Activated naive CD8-positive, alpha-beta T cell treated with anti-CD3 and anti-CD28 coated beads, Interleukin-2, amount 10 ng/mL, durations not matched to agents 7 days and 5 days (primary cell): ENCODE measurements at places on chromosomes 2 and 18.

DNA sequence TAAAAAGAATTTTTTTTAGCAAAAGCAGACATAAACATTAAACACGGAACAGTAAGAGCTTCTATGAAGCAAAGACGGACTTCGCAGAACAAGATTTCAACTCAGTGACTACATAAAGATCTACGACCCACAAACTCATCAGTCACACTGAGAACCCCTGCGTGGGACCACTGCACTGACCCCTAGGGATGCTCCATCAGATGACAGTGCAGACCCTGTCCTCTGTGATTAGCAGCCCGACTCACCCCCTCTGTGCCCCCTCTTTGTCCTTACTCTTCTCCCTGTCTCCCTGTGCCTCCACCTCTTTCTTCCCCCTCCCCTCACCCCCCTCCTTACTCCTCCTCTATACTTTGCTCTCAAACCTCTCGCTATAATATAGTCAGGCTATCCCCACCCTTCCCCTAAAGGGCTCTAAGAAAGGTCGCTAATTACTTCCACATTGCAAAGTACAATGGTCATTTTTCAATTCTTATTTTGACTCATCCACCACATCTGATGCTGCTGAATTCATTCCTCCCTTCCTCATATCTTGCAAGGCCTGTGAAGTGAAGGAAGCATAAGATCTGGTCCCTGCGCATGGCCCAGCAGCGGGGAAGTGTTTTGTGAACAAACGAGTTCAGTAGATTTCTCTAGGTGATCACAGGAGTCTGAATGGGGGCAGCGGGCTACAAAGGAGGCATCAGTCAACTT lies 89.3 kb downstream of the CABYR start:
- no peak for DNase-seq

GRCh38 chr2:180577567-180577966 lies 402.8 kb upstream of the UBE2E3 start:
- no peak for DNase-seq

DNA sequence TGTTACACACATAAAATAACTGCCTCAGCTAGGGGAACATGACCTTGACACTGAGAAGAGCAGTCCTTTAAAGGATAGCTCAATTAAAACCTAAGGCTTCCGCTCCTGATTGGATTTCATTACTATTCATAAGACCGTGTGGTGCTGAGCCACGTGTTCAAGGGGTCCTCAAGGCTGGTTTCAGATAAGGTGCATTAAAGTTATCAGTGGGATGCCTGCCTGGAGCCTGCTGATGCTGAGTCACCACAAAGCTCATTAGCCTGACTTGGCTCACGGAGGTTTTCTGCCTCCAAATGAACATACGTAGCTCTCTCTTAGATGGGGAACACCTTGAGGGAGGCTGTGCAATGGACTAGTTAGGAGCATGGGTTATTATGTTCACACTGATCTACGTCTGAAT lies 518.9 kb downstream of the TDRD15 start:
- no peak for DNase-seq

DNA sequence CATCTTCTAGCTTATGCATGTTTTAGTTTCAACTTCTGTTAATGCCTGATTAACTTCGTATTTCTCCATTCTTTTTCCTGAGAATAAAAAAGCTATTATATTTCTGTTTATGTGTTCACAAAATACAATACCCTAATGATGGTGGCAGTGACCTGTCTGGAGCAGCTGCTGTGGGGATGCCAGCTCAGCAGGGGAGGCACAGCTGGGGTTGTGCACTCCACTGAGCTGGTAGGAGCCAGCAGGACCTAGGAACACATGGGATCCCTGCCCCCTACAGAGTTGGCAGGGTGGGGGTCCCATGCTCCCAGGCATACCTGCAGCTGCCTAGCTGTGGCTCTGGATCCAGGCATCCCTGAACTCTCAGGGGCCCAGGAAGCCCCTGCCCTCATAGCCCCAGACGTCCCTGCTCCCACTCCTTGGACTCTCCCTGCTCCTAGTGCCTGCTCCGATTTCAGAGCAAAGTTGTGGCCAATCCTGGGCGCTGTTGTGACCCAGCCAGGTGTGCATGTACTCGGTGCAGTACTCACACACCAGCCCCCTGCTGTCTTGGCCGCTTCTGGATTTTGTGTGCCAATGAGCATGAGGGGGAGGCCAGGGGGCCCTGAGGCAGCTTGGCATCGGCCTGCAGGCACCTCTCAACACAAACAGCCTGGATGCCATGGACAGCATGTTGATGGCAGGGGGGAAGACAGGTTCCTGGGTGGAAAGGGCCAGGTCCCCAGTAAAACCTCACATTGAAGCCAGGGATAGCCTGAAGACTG lies 546.0 kb downstream of the ZNF804A start:
- DNase-seq, result no peak

DNA sequence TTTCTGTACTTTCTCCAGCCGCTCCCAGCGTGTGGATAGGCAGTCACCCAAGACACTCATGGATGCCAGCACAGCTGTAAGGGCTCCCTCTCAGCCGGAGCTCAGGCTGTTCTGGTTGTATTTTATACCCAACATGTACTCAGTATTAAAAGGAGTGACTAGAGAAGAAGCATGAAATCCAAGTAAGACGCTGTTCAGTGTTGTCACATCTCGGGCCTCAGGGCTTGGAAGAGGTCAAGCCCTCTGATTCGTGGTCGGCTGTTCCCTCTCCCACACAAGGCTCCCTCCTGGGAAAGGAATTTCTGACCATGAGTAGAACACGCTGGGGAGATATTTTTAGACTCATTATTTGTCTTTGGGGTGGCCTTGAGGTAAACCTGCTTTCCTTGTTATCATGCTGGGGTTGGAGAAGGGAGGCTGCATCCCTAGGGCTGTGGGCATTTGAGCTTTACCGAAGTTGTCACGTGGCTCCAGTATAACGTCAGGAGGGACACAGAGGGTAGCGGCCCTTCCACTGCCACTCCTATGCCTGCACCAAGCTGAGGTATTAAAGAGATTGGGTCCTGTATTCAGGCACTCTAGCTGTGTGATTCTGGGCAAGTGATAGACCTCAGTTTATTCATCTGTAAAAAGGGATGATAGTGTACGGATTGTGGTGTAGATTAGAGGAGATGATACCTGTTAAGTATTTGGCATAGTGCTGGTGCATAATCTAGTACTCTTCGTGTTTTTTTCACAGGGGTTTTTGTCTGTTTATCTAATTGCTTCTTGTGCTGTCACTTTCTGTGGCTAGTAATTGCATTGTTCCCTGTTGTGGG lies 34.1 kb downstream of the HK2 start:
- no peak for DNase-seq

- DNase-seq, result no peak
Observed at GRCh38 chr18:26462355-26462754, 86.0 kb downstream of the KCTD1 start.

DNA sequence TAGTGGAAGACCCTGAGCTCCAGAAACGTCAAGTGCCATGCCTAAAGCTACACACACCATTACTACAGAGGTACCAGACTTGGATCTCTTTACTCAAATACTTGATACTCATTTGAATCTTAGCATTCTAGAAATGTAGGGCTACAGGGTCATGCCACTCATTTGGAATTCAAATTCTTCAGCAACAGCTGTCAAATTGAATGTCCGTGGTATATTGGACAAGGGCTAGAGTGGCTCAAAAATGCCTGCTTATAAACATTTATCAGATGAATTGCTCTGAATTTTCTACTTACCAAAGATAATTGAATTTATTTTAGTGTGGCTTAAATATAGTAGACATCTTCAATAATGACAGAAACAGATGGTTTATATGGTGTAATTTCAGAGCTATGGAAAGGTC lies 669.7 kb downstream of the SLC4A3 start:
- no peak for DNase-seq

- no peak for DNase-seq
Observed at GRCh38 chr18:46429649-46430224, 227.3 kb downstream of the LOXHD1 start.

GRCh38 chr2:27902098-27902497 lies 11.6 kb downstream of the BABAM2 start:
- DNase-seq, result no peak

DNA sequence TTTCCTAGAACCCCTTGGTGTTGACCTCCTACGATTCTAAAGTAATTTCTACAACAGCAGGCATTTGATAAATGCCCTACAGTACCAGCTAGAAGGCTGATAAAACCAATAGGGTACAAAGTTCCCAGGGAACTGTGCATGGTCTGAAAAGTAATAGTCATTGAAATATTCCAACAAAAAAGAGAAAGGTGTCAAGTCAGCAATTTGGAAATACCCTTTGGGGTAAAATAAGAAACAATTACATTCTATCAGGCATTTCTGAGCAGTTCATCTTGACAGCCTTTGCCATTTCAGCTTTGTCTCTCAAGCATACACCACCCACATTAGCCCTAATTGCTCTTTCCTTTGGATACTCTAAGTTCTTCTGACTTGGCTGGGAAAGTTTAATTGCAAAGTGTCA lies 542.9 kb upstream of the DDX18 start:
- DNase-seq, result no peak

DNA sequence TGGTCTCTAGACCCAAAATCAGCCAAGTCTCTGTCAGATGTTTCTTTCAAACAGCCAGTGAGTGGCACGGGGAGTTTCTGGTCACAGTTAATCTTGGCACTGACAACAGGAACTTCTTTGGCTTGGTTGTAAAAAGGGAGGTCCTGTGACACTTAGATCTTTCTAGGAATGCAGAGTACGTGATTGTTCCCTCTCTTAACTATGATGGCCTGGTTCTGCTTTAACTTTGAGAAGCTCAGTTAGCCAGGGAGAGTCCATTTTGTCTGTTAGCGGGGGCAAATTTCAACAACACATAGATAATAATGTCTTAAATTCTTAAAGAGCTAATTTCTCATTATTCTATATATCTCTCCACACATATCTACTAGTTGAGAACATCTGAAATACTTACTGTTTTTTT lies 344.5 kb upstream of the LRRTM4 start:
- DNase-seq, result no peak

DNA sequence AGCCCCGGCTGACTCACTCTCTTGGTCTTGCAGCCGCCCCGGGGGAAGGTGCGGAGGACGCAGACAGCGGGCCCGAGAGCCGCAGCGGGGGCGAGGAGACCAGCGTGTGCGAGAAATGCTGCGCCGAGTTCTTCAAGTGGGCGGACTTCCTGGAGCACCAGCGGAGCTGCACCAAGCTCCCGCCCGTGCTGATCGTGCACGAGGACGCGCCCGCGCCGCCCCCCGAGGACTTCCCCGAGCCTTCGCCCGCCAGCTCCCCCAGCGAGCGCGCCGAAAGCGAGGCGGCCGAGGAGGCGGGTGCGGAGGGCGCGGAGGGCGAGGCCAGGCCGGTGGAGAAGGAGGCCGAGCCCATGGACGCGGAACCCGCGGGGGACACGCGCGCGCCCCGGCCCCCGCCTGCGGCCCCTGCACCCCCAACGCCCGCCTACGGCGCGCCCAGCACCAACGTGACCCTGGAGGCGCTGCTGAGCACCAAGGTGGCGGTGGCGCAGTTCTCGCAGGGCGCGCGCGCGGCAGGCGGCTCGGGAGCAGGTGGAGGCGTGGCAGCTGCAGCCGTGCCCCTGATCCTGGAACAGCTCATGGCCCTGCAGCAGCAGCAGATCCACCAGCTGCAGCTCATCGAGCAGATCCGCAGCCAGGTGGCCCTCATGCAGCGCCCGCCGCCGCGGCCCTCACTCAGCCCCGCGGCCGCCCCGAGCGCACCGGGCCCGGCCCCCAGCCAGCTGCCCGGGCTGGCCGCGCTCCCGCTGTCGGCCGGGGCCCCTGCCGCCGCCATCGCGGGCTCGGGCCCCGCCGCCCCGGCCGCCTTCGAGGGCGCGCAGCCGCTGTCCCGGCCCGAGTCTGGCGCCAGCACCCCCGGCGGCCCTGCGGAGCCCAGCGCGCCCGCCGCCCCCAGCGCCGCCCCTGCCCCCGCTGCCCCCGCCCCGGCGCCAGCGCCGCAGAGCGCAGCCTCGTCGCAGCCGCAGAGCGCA lies 12.7 kb downstream of the SALL3 start:
- DNase-seq, result no peak

DNA sequence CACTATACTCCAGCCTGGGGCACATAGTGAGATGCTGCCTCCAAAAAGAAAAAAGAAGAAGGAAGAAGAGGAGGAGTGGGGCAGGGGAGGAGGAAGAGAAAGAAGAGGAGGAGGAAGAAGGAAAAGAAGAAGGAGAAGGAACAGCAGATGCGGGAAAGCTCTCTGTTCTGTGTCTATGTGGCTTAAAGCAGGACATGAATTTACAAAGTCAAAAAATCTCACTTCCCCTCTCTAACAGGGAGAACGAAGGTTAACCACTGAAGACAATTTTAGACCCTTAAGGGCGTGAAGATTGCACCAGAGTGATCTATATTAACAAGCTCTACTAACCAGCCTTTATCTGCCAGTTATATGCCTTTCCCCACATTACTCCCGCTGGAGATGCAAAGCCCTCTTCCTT lies 258.9 kb downstream of the METTL4 start:
- DNase-seq, result no peak

- no peak for DNase-seq
Observed at GRCh38 chr2:185689906-185690539, 48.6 kb upstream of the FSIP2 start.

GRCh38 chr2:241980193-241980592 lies 110.7 kb downstream of the RTP5 start:
- no peak for DNase-seq

DNA sequence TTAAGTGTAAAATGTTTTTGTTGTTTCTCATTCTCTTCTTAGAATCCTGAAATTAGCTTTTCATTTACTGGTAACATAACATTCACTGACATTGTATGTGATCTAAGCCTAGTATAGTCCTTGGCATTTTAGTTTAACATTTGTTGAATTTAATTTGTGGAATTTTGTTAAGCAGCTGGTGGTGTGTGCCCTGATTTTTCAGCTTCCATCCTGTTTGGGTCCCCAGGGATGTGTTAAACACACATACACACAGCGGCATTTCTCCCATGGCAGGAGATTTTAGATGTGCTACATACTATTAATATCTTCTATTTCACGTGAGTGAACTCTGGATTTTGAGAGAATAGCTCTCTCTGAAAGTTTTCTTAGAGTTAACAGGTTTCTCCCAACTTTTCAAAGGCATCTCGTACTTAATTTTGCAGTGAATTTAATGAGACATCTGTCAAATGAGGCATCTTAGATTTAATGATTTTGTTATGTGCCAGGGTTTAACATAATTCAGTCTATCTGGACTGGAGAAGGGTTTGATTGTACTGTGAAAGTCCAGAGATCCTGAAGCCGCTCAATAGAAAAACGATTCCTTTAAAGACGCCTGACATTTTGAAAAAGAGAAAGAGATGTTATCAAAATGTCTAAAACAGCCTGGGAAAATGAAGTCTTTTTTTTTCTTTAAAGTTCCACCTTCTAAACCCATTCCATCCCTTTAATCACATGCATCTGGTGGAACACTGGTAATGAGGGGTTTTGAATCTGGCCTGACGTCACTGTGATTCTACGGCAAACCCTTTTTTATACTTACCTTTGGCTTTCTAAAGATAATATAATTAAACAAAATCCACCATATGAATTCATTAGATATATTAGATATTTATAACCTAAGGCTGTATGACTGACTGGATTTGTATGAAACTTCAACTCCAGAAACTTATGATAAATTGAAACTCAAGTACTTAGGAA lies 6.8 kb downstream of the PHLPP1 start:
- no peak for DNase-seq

GRCh38 chr2:49042488-49042887 lies 111.8 kb downstream of the FSHR start:
- no peak for DNase-seq

- no peak for DNase-seq
Observed at GRCh38 chr2:134020608-134021007, 233.3 kb upstream of the MGAT5 start.

GRCh38 chr2:226790011-226790410 lies 9.6 kb downstream of the IRS1 start:
- no peak for DNase-seq
